ENCODE measurements at places on chromosomes 4 and X. TPM values are rescaled to one million over a fixed set of nuclear protein-coding genes. Genes with fewer than 3 reads are reported as not detected.
A peak's percentile ranks its signal among the peaks of the same experiment; 100 is the strongest.

GLRB gene
- not detected for total RNA-seq

SLC30A9 gene
- total RNA-seq = 58.0 TPM

ADH5 gene
- total RNA-seq = 121 TPM

CYLC1 gene
- total RNA-seq = not detected

APOO gene
- 38.5 TPM for total RNA-seq

COL4A6 gene
- total RNA-seq = not detected

BEX2 gene
- total RNA-seq = 17.6 TPM

CTAG2 gene
- 39.6 TPM for total RNA-seq

RNF175 gene
- total RNA-seq = not detected

CLTRN gene
- total RNA-seq = 0.80 TPM

TET2 gene
- total RNA-seq = 22.6 TPM

TCP11X1 gene
- total RNA-seq = not detected

OPRPN gene
- not detected for total RNA-seq

DNA sequence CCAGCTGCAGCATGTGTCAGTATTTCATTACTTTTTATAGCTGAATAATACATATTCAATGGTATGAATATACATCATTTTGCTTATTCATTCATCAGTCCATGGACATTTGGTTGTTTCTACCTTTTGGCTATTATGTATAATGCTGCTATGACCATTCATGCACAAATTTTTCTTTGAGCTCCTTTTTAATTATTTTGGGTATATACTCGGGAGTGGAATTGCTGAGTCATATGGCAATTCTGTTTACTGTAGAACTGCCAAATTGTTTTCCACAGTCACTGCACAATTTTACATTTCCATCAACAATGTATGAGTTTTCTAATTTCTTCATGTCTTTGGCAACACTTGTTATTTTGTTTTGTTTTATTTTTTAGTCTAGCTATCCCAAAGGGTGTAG is 405.9 kb upstream of the PITX2 start:
- H3K27me3 ChIP-seq = no peaks in the 10 kb centered on the region
- H3K27ac ChIP-seq = no peak overlapping the region
- no peak overlapping the region for H3K4me3 ChIP-seq
- DNase-seq = no peak

GRCh38 chr4:39614487-39615162 is 24.0 kb downstream of the SMIM14 start:
- no peaks in the 10 kb centered on the region for H3K27me3 ChIP-seq
- peaks cover 4% of the 10 kb centered on the region for H3K4me1 ChIP-seq
- no peak overlapping the region for H3K27ac ChIP-seq
- DNase-seq = no peak
- no peak overlapping the region for H3K4me3 ChIP-seq

DNA sequence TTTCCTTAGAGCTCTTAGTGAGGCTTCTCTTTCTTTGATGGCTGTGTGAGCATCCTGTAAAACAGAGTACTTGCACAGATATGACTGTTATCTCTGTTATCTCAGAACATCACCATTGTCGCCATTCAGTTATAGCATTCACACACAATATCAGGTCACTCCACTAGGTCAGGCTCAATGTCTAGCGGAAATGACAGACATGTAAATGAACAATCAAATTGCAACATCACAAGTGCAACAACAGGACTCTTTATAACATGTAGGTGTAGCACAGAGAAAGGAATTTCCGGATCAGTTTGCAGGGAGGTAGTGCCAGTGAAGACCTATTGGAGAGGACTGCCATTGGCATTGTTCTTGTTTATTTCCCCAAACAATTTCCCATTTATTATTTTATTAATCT is 43.2 kb upstream of the IGSF1 start:
- H3K4me3 ChIP-seq = no peak overlapping the region
- H3K36me3 ChIP-seq = no peaks in the 10 kb centered on the region
- H3K27ac ChIP-seq = no peak overlapping the region

GRCh38 chr4:6047130-6047673 is 29.0 kb upstream of the C4orf50 start:
- H3K4me1 ChIP-seq = no peaks in the 10 kb centered on the region
- H3K27me3 ChIP-seq = peaks cover 17% of the 10 kb centered on the region
- DNase-seq = no peak
- no peak overlapping the region for H3K4me3 ChIP-seq
- no peak overlapping the region for H3K27ac ChIP-seq

DNA sequence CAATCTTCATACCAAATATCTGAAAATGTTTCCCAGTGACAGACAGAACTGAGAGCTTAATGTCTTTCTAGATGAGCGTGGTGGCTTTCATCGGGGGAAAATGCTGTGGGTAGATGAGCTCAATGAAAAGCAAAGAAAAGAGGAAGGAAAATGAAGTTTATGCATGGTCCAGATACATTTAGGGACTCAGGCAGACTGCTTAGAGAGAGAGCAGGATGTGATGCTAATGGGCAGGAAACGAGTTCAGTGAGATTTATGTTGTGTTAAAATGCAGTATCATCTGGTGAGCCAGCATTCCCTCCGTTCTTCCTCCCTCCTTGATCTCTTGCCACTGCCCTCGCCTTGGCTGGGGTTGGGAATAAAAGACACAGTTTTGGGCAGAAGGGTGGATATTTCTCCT is 229.2 kb downstream of the GBA3 start:
- no peak overlapping the region for H3K27ac ChIP-seq
- H3K4me3 ChIP-seq = no peak overlapping the region
- no peaks in the 10 kb centered on the region for H3K27me3 ChIP-seq
- H3K4me1 ChIP-seq = no peaks in the 10 kb centered on the region
- DNase-seq = no peak
- no peaks in the 10 kb centered on the region for H3K36me3 ChIP-seq

GRCh38 chr4:41436419-41436818 is 101.5 kb upstream of the LIMCH1 start:
- no peak overlapping the region for H3K27ac ChIP-seq
- peaks cover 3% of the 10 kb centered on the region for H3K27me3 ChIP-seq
- no peak for DNase-seq
- H3K4me1 ChIP-seq = no peaks in the 10 kb centered on the region

GRCh38 chrX:130110379-130111219 is at the start of gene ELF4:
Gene ELF4 (minus strand): TSS chrX:130110497. CDS start chrX:130081330, 29,167 bp downstream.
- peak within 1 kb of the TSS; percentile 95 for H3K4me3 ChIP-seq
- H3K27me3 ChIP-seq = no peaks in the 10 kb centered on the region
- peak; percentile 66 for DNase-seq
- peaks cover 1% of the 10 kb centered on the region for H3K36me3 ChIP-seq
- peaks cover 26% of the 10 kb centered on the region for H3K4me1 ChIP-seq

DNA sequence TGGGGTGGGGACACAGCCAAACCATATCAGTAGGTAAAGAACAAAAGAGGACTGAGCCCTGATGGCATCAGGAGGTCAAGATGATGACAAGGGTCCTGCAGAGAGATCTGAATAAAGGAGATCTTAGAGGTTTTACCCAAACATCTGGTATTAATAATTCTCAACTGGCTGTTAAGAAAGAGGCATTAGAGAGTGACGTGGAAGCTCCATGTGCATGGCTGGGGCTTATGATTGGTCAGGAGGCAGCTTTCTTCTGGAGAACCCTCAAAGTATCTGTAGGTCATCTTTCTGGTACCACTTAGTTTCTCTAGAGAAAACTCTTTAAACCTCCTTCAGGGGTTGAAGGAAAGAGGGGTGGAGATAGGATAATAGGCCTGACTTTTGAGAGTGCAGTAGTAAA is 18.7 kb downstream of the MGST2 start:
- no peak overlapping the region for H3K27ac ChIP-seq
- no peaks in the 10 kb centered on the region for H3K27me3 ChIP-seq
- H3K4me1 ChIP-seq = no peaks in the 10 kb centered on the region
- no peak overlapping the region for H3K4me3 ChIP-seq
- peaks cover 4% of the 10 kb centered on the region for H3K36me3 ChIP-seq

DNA sequence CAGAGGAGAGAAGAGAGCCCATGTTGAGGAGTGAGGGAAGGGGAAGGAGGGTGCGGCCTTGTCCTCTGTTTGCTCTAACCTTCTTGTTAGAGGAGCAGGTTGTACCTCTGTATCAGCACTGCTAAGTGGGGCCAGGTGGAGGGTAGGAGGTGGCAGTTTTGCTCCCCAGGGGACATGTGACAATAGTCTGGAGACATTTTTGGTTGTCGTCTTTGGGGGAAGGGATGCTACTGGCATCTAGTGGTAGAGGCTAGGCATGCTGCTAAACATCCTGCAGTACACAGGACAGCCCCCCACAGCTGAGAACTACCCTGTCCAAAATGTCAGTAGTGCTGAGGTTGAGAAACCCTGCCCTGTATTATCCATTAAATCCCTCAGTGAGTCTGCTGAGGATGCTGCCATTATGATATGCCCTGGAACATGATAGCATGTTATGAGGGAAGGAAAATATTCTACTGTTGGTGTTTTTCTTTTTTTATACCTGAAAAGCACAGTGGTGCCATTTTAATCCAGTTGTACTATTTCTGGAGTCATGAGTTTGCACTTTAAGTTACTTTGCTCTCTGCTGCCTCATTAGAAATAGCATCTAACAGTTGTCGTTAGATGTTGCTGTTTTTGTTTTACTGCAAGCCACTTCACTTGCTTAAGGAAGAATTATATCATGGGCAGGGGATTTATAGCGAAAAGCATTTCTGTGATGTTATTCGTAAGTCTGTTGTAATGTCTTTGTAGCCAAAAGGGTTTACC is 90.6 kb downstream of the LRP2BP start:
- no peaks in the 10 kb centered on the region for H3K27me3 ChIP-seq
- no peak overlapping the region for H3K27ac ChIP-seq
- H3K36me3 ChIP-seq = peaks cover 8% of the 10 kb centered on the region
- peak; percentile 8 for DNase-seq

GRCh38 chrX:131081772-131082740 is 23.9 kb downstream of the ARHGAP36 start:
- H3K27me3 ChIP-seq = peaks cover 68% of the 10 kb centered on the region
- no peaks in the 10 kb centered on the region for H3K36me3 ChIP-seq
- DNase-seq = no peak
- H3K4me3 ChIP-seq = peak overlapping the region; percentile 29

GRCh38 chrX:149831473-149831872 is 49.5 kb upstream of the MAGEA8 start:
- H3K4me3 ChIP-seq = no peak overlapping the region
- DNase-seq = no peak
- H3K4me1 ChIP-seq = peaks cover 27% of the 10 kb centered on the region
- H3K36me3 ChIP-seq = peaks cover under 1% of the 10 kb centered on the region
- no peak overlapping the region for H3K27ac ChIP-seq
- H3K27me3 ChIP-seq = no peaks in the 10 kb centered on the region

- no peak for DNase-seq
- no peaks in the 10 kb centered on the region for H3K36me3 ChIP-seq
- H3K4me3 ChIP-seq = no peak overlapping the region
- no peak overlapping the region for H3K27ac ChIP-seq
- no peaks in the 10 kb centered on the region for H3K27me3 ChIP-seq
Measured at GRCh38 chr4:36492590-36492989, 211.2 kb downstream of the DTHD1 start.

GRCh38 chrX:71910643-71910985 is at the start of gene NHSL2:
Gene NHSL2 (plus strand): TSS chrX:71910845.
- H3K36me3 ChIP-seq = no peaks in the 10 kb centered on the region
- no peak within 1 kb of the TSS for H3K27ac ChIP-seq
- DNase-seq = no peak
- H3K4me1 ChIP-seq = no peaks in the 10 kb centered on the region

DNA sequence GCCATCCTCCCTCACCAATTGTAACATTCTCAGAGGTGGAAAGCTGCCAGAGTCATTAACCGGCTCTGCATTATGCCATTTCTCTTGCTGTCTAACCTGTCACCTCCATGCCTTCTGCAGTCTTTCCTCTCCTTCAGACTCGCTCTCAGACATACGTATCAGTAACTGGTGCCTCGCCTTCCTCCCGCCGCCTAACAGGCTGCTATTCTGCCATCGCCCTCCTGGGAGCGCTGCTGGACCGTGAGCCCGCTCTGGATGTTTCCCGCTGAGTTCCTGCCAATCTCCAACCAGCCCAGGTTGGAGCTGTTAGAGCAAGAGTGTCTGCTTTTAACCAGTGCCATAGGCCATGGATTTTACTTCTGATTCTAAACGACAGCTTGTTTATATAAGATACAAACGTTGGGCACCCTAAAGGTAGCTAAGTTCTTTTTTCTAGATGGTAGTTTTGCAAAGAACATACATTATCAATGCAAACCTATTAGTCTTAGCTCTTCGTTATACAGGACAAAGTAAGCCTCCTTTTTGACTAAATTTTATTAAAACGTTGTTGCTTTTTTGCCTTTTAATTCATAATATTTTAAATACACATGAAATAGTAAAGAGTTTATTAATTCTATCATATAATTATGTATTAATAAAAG is 59.5 kb upstream of the NEIL3 start:
- H3K4me1 ChIP-seq = peaks cover 8% of the 10 kb centered on the region
- H3K27me3 ChIP-seq = peaks cover 16% of the 10 kb centered on the region
- no peak overlapping the region for H3K27ac ChIP-seq
- no peak overlapping the region for H3K4me3 ChIP-seq

GRCh38 chr4:158490629-158491028 is 31.1 kb upstream of the RXFP1 start:
- no peaks in the 10 kb centered on the region for H3K36me3 ChIP-seq
- no peak for DNase-seq
- peaks cover 5% of the 10 kb centered on the region for H3K27me3 ChIP-seq
- no peak overlapping the region for H3K4me3 ChIP-seq
- H3K27ac ChIP-seq = no peak overlapping the region

- DNase-seq = no peak
- no peak overlapping the region for H3K4me3 ChIP-seq
- H3K27ac ChIP-seq = no peak overlapping the region
- H3K27me3 ChIP-seq = peaks cover 40% of the 10 kb centered on the region
- H3K4me1 ChIP-seq = no peaks in the 10 kb centered on the region
Measured at GRCh38 chr4:74682567-74683359, 111.6 kb downstream of the BTC start.

- DNase-seq = no peak
- H3K4me1 ChIP-seq = no peaks in the 10 kb centered on the region
- no peaks in the 10 kb centered on the region for H3K36me3 ChIP-seq
- no peak overlapping the region for H3K27ac ChIP-seq
Measured at GRCh38 chr4:24867766-24868296, 45.0 kb downstream of the CCDC149 start.

GRCh38 chr4:56681158-56681852 is at the start of gene HOPX:
Gene HOPX (minus strand): TSS chr4:56681296. CDS start chr4:56657816, 23,480 bp downstream.
- H3K4me1 ChIP-seq = peaks cover 28% of the 10 kb centered on the region
- peak within 1 kb of the TSS; percentile 56 for H3K27ac ChIP-seq
- peak within 1 kb of the TSS; percentile 30 for H3K4me3 ChIP-seq
- peaks cover 41% of the 10 kb centered on the region for H3K27me3 ChIP-seq
- H3K36me3 ChIP-seq = no peaks in the 10 kb centered on the region

- H3K4me3 ChIP-seq = no peak overlapping the region
- H3K27me3 ChIP-seq = no peaks in the 10 kb centered on the region
- no peak overlapping the region for H3K27ac ChIP-seq
- DNase-seq = no peak
- no peaks in the 10 kb centered on the region for H3K36me3 ChIP-seq
Measured at GRCh38 chr4:24248674-24249630, 335.4 kb downstream of the DHX15 start.

DNA sequence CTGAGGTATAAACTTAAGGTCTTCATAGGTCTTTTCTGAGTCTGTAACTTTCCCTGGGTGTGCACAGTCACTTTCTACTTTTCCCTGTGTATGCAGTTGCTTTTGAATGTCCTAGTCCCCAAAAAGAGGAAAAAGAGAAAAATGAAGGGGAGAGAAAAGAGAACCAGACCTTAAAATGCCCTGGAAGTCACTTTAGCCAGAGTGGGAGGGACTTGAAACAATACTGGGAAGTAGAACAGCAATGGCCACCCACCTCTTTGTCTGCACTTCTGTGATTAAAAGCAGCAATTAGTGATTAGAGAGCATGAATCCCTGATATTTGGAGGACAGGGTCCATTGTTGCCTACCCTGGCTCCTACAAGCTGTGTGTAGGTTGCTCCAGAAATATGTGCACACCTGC is 36.1 kb downstream of the ZCCHC13 start:
- no peaks in the 10 kb centered on the region for H3K36me3 ChIP-seq
- DNase-seq = no peak
- no peak overlapping the region for H3K4me3 ChIP-seq
- no peaks in the 10 kb centered on the region for H3K27me3 ChIP-seq
- H3K4me1 ChIP-seq = peaks cover 2% of the 10 kb centered on the region
- H3K27ac ChIP-seq = no peak overlapping the region
